ENCODE measurements at places on chromosomes 7 and 10.

DNA sequence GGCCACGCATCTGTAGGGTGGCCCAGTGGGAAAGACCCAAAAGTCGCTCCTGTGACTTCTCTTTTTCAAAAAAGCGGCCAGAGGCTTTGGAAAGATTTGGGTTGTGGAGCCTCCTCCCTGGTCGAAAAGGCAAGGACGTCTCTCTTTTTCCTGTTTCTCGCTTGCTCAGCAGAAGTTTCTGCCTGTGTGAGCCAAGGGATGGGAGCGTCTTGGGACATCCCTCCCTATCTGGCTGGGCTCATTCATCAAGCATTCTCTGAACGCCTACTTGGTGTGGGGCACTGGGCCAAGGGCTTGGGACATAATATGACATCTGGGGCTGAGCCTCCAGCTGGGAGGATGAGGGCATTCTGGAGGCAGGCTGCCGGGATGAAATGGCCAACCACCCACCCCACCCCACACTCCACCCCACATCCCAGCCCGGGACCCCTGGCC, 120.9 kb downstream of the C10orf105 start:
- H3K36me3 ChIP-seq, result no peaks in the 10 kb centered on the region
- H3K27ac ChIP-seq, result no peak overlapping the region
- DNase-seq, result no peak

GRCh38 chr10:58017719-58018367, 249.9 kb downstream of the IPMK start:
- no peak overlapping the region for H3K4me3 ChIP-seq
- no peaks in the 10 kb centered on the region for H3K36me3 ChIP-seq
- H3K27ac ChIP-seq, result no peak overlapping the region
- no peaks in the 10 kb centered on the region for H3K4me1 ChIP-seq
- DNase-seq, result no peak

DNA sequence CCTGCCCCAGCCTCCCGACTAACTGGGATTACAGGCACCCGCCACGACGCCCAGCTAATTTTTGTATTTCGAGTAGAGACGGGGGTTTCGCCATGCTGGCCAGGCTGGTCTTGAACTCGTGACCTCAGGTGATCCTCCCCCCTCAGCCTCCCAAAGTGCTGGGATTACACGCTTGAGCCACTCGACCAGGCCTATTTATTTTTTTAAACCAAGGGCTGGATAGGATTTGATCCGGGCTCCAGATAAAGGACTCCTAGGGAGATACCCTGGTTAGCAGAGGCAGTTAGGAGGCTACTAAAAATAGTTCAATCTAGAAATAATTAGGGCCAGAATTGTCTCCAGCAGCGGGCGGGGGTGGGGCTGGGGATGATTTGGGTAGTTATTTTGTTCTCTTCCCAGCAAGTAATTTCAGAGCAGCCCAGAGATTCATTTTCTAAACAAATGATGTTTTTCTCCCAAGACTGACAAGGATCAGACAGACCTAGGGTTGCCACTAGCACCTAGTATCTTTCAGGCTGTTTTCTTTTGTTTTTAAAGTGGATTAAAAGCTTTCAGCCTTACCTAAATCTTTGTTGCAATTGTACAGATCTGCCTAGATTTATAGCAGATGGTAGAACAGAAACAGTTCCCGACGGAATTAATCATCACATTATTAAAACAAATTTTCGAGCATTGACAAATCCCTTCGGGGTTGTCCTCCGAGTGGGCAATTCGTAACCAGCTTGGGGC, 859 bp upstream of the SMC3 start:
- peak overlapping the region; percentile 90 for H3K27ac ChIP-seq
- H3K36me3 ChIP-seq, result peaks cover 11% of the 10 kb centered on the region
- no peaks in the 10 kb centered on the region for H3K27me3 ChIP-seq

DNA sequence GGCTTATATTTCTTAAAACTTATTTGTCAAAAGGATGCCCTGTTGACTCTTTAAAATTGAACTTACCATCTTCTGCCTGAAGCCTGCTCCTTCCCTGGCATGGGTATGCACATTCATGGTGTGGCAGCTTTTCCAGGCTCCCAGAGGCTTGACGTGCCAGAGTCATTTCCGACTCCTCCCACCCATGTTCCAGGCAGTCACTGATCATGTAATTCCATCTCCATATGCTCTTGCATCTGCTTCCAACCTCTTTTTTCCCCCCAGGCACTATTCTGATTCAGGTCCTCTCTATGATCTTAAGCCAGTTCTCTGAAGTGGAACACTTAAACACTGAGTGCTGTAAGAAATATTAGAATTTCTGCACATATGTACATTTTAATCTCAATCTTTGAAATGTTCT, 82.2 kb downstream of the CFAP58 start:
- no peaks in the 10 kb centered on the region for H3K36me3 ChIP-seq
- no peak for DNase-seq
- no peaks in the 10 kb centered on the region for H3K27me3 ChIP-seq
- no peak overlapping the region for H3K27ac ChIP-seq

DNA sequence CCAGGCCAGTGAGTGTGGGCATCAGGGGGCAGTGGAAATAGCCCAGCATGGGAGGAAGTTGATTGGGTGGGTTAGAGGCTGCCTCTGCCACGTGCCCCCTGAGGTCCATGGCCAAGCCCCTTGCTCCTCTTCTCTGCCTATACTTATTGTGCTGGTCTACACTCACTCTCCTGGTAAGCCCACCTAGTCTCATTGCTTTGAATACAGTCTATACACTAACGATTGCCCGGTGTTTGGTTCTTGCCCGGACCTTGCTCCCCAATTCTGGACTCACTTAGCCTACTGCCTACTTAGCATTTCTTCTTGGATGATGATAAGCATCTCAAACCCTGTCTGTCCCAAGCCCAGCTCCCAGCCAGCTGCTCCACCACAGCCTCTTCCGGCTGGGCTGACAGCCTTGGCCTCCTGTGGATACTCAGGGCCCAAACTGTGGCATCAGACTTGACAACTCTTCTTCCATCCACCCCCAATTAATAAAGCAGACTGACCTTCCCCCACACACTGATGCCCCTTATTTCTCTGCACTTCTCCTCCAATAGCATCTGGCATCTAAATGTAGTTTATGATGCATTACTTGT, 10.1 kb downstream of the LRRC18 start:
- no peaks in the 10 kb centered on the region for H3K36me3 ChIP-seq
- H3K27me3 ChIP-seq, result no peaks in the 10 kb centered on the region
- no peak overlapping the region for H3K4me3 ChIP-seq
- no peak overlapping the region for H3K27ac ChIP-seq
- no peaks in the 10 kb centered on the region for H3K4me1 ChIP-seq

DNA sequence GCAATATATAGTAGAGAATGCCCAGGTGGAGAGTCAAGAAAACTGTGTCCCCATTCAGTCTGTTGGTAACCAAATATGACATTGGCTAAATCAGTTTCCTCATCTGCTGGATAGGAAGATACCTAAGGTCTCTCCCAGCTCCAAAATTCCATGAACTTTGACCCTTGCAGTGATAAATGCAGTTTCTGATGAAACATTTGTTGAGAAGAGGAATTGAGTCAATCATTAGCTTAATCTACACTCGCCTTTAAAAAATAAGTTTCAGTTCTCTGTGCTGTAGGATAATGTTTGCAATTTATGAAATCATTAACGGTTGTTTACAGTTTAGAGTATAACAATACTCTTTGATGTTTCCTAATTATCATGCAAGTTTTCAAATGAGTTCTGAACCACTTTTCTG, 38.0 kb upstream of the SLC25A13 start:
- no peak overlapping the region for H3K27ac ChIP-seq
- DNase-seq, result no peak
- H3K36me3 ChIP-seq, result no peaks in the 10 kb centered on the region
- H3K4me1 ChIP-seq, result no peaks in the 10 kb centered on the region
- H3K27me3 ChIP-seq, result no peaks in the 10 kb centered on the region

DNA sequence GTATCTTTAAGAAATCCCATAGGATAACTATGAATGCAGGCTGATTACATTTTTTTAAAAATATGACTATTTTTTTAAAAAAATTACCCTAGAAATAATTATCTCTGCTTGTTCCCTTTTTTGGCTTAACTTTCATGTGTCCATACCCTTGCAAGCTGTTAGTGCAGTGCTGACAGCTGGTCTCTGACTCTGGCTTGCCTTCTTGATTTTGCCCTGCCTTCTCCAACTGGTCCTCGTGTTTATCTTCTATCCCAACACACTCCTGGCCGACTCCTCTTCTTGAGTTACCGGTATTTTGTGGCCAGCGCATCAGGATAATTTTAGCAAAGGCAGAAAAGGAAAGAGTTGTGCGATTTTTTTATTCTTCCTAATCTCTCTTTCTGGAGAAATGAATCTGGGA, 111.7 kb upstream of the STARD3NL start:
- no peaks in the 10 kb centered on the region for H3K27me3 ChIP-seq
- no peak overlapping the region for H3K27ac ChIP-seq
- no peaks in the 10 kb centered on the region for H3K36me3 ChIP-seq
- no peak overlapping the region for H3K4me3 ChIP-seq
- DNase-seq, result no peak
- no peaks in the 10 kb centered on the region for H3K4me1 ChIP-seq

- no peak overlapping the region for H3K4me3 ChIP-seq
- H3K27ac ChIP-seq, result no peak overlapping the region
- H3K36me3 ChIP-seq, result no peaks in the 10 kb centered on the region
- H3K27me3 ChIP-seq, result no peaks in the 10 kb centered on the region
- H3K4me1 ChIP-seq, result no peaks in the 10 kb centered on the region
- DNase-seq, result no peak
Observed at GRCh38 chr7:41641011-41641664, 61.8 kb downstream of the INHBA start.

DNA sequence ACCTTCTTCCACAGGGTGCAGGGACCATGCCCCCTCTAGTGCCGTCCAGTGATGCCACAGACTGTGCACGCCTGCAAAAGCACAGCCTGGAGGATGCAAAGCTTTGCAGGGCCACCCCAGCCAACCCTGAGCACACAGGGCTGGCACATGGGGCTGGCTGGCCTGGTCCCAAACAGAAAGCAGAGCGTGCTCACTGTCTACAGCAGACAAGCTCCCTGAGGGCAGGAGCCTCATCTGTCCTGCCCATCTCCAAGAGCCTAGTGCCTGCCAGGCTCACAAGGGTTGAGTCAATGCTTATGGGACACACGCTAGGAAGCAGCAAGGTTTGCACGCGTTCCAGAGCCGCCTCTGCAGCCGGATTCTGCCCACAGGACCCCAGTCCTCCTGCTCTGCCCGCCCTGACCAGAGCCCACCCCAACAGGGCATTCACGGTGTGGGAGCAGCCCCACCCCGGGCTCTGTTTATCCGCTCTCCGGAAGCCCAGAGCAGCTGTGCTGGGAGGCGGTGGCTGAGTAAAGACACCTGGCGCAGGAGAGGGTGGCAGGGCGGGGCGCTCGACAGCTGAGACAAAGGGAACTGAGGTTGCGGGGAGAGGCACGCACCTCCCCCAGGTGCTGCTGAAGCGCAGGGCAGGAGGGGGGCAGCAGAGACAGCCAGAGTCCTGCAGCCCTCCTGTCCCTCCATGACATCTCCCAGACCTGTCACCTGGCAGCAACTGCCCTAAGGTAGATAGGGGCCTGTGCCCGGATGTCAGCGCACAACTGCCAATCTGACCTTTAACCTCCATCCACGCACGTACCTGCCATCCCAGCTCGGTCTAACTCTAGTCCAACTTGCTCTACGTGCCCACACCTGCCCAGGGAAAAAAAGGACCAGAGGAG, 4.3 kb downstream of the KCNH2 start:
- H3K27ac ChIP-seq, result no peak overlapping the region
- DNase-seq, result no peak
- H3K4me1 ChIP-seq, result peaks cover 27% of the 10 kb centered on the region
- H3K36me3 ChIP-seq, result no peaks in the 10 kb centered on the region
- peak overlapping the region; percentile 73 for H3K4me3 ChIP-seq

DNA sequence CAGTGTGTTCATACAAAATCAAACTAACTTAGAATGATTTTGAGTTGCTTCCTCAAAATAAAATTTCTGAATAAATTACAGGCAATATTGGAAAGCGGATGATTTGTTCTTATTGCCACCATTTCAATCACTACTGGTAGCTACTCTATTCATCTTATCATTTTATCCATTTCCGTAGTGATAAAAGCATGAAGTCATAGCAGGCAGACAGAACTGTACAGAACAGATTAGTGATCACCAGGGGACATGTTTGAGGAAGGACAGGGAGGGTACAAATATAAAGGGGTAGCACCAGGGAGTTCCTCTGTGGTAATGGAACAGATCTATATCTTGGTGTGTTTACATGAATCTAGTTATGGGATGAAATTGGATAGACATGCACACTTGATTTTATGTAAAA, 138.5 kb downstream of the WNT2 start:
- H3K4me3 ChIP-seq, result no peak overlapping the region
- H3K36me3 ChIP-seq, result no peaks in the 10 kb centered on the region
- no peaks in the 10 kb centered on the region for H3K27me3 ChIP-seq
- DNase-seq, result no peak
- H3K4me1 ChIP-seq, result no peaks in the 10 kb centered on the region
- no peak overlapping the region for H3K27ac ChIP-seq

GRCh38 chr10:4372601-4373000, 453.4 kb upstream of the AKR1E2 start:
- no peak overlapping the region for H3K27ac ChIP-seq
- no peaks in the 10 kb centered on the region for H3K4me1 ChIP-seq
- H3K4me3 ChIP-seq, result no peak overlapping the region
- H3K27me3 ChIP-seq, result no peaks in the 10 kb centered on the region

GRCh38 chr10:110006358-110007160, 1.2 kb upstream of the ADD3 start:
- H3K36me3 ChIP-seq, result no peaks in the 10 kb centered on the region
- peaks cover 27% of the 10 kb centered on the region for H3K4me1 ChIP-seq
- no peak for DNase-seq
- no peak overlapping the region for H3K4me3 ChIP-seq
- H3K27ac ChIP-seq, result no peak overlapping the region
- no peaks in the 10 kb centered on the region for H3K27me3 ChIP-seq

DNA sequence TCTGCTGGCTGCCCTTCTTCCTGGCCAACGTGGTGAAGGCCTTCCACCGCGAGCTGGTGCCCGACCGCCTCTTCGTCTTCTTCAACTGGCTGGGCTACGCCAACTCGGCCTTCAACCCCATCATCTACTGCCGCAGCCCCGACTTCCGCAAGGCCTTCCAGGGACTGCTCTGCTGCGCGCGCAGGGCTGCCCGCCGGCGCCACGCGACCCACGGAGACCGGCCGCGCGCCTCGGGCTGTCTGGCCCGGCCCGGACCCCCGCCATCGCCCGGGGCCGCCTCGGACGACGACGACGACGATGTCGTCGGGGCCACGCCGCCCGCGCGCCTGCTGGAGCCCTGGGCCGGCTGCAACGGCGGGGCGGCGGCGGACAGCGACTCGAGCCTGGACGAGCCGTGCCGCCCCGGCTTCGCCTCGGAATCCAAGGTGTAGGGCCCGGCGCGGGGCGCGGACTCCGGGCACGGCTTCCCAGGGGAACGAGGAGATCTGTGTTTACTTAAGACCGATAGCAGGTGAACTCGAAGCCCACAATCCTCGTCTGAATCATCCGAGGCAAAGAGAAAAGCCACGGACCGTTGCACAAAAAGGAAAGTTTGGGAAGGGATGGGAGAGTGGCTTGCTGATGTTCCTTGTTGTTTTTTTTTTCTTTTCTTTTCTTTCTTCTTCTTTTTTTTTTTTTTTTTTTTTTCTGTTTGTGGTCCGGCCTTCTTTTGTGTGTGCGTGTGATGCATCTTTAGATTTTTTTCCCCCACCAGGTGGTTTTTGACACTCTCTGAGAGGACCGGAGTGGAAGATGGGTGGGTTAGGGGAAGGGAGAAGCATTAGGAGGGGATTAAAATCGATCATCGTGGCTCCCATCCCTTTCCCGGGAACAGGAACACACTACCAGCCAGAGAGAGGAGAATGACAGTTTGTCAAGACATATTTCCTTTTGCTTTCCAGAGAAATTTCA, 1.7 kb downstream of the ADRB1 start:
- DNase-seq, result no peak
- H3K4me3 ChIP-seq, result no peak overlapping the region
- no peak overlapping the region for H3K27ac ChIP-seq
- no peaks in the 10 kb centered on the region for H3K27me3 ChIP-seq
- H3K36me3 ChIP-seq, result no peaks in the 10 kb centered on the region
